ENCODE measurements at places on chromosomes 2 and 18.

DNA sequence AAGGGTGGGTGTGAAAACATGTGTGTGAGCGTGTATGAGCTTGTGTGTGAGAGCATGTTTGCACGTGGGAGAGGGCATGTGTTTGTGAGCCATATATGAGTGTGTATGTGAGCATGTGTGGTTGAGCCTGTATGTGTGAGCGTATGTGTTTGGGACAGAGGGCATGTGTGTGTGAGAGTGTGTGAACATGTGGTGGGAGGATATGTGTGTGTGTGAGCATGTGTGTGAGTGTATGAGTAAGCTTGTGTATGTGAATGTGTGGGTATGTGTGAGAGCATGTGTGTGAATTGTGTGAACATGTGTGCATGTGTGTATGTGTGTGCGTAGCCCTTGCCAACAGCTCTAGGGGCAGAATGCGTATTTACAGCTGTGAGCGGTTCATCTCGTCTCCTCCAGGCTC lies 163.0 kb downstream of the TMEM200C start:
- DNase-seq = no peak

DNA sequence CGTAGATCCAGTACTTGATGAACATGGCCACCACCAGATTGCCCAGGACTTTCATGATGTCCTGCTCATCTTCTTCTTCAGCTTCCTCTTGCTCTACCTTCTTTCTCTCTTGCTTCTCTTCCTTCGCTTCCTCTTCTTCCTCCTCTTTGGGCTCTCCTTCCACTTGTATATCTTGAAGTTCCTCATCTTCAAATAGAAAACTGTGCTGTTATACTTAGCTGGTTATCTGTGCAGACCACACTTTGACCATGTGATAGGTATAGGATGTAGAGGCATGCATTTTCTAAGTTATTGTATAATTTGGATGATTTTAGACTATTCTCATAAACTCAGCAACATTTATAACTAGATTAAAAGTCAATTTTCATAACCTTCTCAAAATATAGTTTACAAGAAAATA lies 263.4 kb downstream of the NAPG start:
- no peak for DNase-seq

DNA sequence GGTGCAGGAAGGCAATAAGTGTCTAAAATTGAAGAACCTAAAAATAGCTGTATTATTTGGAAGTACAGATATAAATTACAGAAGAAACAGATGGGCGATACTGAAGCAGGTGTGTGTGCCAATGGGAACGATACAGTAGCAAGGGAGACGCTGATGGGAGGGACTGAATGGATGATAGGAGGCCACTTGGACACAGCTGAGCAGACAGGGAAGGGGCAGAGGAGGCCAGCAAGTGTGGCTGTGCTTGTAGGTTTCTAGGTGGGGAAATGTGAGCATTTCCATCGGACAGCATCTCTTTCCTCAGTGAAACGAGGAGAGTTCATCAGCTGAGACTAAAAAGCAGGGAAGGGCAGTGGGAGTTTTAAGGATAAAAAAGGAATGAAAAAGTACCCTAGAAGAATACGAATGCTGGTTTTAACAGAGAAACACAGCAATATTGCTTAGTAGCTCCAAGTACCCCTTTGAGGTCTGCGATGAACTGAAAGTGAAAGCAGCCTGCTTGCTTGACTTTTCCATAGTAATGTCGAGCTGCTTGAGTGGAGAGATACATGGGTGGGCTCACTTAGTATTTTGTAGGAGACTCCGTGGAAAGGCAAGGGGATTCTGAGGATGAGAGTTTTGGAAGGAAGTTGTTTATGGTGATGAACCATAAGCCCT lies 91.7 kb upstream of the EPC2 start:
- DNase-seq = peak; percentile 73

DNA sequence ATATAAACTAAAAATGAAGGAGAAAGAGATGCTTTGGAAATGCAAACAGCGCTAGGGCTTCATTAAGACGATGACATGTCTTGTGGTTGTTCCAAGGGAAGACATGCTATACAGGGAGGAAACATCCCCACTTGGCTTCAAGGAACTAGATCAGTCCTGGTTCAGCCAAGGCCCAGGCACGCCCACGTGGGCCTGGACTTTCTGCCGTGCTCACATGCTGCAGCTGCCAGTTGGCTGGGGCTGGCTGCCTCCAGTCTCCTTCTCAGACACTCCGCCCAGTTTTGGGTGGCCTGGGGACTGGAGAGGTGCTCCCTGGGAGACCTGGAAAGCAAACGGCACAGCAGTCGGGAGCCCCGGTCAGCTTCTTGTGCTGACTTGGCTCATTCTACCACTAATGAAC lies 109.6 kb downstream of the GLI2 start:
- no peak for DNase-seq

DNA sequence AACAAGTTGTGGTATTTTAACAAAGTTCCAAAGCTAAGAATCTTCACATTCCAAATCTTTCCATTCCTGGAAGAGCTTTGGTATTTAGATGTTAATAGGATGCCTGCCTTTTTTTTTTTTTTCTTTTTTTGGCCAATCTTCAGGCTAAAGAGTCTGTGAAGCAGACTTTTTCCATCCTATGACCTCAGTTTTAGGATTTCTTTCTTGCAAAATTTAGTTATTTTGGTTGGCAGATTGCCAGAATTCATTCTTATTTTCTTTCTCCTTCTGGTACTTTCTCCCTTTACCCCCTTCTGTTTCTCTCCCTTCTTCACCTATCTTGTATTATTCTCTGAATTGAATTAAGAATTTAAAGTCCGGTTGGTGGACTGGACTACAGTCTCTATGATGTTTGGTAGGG lies 217.8 kb upstream of the REV1 start:
- DNase-seq = no peak

GRCh38 chr18:48375150-48375800 lies 33.9 kb downstream of the ZBTB7C start:
- no peak for DNase-seq

DNA sequence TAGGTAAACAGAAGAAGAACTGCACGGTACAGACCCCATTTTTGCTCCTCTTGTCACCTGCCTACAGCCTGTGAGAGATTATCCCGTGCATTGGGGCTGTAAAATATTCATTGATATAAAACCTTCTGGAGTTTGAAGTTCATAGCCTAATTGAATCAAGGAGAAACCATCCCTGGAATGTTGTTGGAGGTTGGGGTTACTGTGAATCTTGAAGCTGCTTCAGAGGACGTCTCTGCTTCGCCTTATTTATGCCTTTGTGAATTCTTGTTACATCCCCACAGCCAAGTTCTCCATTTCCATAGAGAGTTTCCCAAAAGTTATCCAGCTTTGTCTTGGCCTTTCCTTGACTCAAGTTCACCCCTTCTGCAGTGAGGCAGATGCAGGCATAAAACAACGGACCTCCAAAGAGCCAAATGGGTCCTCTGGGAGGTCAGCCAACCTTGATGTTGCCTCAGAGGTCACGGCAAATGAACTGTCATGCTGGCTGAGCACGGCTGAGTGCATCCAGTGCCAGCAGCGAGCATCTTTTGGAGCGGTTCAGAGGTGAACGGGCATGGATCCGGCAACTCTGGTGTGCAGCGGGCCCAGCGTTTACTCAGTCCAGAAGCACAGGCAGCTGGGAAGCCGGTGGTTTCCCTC lies 317.6 kb downstream of the PRKCE start:
- DNase-seq = no peak

DNA sequence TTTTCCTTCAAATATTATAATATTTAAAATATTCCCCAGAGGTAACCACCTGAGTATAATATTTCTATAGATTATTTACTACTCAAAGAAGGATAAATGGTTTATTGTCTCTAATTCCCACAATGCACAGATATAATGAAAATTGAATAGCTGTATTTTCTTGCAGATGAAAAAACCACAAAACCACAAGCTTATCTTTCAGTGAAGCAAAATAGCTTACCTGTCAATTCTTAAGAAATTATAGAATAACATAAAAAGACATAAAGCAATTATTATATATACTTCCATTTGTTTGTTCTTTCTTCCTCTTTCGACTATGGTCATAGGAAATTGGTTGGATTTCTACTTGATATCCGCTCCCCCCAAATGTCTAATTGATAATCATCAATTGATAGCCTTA lies 98.8 kb downstream of the BARD1 start:
- no peak for DNase-seq

- DNase-seq = no peak
These were observed 134.3 kb downstream of the KLHL29 start for GRCh38 chr2:23519334-23519651.

DNA sequence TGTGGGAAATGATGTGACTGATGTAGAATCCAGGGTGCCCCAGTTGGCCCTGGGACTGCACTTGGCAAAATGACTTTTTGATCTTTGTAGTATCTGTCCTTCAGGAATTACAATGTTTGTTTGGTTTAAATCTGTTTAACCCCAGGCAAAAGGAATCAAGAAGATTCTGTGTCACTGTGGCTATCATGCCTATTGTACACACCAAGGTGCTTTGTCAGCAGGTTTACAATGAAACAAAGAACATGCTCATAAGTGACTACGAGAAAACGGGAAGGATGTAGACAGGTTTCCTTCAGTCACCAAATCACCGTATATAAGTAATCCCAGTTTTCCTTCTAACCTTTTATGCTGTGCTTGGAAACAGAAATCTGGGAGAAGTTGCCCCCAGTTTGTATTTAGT lies 109.5 kb downstream of the RTN4 start:
- DNase-seq = no peak

GRCh38 chr2:215083146-215083545 lies 55.3 kb downstream of the ABCA12 start:
- DNase-seq = no peak

DNA sequence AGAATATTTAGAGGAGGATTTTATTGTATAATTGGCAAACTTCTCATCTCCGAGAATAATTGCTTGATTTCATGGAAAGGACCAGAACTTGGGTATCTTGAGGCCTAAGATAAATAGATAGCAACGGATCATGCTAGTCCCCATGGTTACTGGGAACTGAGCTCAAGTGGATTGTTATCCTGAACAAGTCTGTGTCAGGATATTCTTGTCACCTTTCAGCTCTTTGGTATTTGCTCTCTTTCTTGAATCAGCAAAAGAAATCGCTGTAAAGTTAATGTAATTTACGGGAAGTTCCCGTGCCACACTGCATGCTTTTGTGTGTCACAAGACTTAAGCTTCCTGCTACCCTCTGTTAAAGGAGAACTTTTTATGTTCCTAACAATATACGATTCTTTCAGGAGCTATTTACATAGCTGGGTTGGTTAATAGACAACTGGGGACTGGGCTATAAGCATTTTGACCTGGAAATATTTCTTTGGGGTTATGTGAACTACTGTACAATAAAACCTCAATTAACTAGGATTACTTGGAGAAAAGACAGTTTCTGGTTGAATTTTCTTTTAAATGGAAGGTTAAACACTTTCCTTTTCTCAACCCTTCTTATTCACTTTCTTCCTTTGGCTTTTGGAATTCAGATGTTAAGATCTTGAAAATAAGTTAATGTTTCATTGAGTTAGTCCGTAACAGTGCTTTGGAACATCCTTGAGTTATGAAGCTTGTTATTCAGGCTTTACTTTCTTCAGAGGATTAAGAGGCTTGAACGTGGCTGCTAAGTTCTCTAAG lies 151.2 kb downstream of the FMNL2 start:
- DNase-seq = no peak

DNA sequence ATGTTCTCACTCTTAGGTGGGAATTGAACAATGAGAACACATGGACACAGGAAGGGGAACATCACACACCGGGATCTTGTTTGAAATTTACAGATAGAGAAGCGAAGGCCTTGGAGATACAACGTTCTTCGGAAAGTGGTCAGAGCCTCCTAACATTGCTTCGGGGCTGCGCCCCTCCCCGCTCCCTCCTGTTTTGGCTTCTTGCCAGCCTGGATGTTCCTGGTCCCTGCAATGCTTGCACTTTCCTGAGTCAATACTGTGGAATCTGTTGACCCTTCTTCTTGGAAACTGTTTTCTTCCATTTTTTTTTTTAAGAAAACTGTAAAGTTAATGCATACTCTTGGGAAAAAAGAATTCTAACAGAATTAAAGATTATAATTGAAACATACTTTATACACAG lies 360.8 kb downstream of the SOCS6 start:
- no peak for DNase-seq

DNA sequence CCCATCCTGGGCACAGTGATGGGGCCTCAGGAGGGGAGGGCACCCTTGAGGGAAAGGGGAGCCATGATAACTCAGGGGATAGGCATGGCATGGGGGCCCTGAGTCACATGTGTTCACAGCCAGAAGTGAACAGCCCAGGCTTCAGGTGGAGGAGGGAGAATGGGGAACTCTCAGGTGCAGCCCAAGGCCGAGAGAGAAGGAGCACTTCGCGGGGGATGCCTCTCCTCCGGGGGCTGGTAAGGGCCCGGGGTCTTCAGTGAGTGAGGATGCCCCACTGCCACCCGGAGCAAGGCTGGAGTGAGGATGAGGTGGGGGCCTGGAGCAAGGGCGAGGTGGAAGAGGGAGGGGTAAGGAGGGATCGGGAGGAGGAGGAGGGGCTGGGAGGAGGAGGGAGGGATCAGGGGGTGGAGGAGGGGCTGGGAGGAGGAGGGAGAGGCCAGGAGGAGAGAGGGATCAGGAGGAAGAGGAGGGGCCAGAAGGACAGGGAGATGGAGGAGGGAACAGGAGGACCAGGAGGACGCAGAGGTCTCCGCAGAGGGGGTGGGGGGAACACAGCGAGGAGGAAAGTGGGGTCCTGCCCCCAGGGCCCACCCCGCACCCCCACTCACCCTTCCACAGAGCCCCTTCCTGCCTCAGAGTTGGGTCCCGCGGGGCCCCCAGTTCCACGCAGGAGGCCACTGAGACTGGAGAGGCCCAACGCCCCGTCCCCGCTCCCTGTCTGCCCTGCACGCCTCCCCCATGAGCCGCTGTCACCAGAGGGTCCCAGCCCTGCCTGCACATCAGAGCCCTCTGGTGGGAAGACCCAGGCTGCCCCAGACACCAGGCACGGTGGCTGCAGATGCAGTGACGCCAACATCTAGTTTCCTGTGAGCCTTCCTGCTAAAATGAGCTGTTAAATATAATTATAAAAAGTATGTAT lies 42.8 kb downstream of the RAMP1 start:
- no peak for DNase-seq

DNA sequence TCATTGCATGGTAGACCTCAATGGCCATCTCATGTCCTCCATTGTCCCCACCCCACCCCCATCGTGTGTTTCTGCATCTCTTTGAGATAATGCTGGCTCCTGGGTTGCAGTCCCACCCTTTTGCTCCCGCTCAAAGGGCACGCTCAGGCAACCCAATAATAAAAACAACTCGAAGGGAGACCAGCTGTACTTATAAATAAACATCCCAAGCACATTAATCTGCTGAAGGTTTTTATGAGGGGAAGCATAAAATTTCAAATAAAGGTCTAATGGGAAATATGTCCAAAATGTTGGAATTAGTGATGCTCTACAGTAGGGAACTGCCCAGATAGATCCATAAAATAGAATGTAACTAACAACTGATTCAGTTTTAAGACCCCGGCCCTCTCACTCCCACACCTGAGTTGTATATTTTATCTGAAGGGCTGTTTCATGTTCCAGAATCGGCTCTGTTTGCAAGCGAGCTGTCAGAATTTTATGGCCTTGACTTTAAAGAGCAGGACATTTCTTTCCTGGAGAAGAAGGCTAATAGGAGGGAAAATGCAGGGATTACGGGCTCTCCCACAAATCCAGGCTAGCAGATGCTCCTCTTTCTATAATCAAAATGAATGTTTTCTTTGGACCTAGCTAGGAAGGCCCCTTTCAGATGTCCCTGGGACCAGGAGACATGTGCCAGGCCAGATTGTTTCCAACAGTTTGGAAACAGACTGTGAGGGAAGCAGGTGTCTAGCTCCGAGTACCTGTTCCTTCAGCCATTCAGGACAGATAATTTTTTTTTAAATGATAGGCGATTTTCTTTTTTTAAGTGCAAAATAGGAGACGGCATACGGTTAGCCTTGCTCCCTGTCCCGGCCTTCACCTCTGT lies 103.7 kb downstream of the APOB start:
- no peak for DNase-seq
